ENCODE measurements at places on chromosomes 3 and 15.

DNA sequence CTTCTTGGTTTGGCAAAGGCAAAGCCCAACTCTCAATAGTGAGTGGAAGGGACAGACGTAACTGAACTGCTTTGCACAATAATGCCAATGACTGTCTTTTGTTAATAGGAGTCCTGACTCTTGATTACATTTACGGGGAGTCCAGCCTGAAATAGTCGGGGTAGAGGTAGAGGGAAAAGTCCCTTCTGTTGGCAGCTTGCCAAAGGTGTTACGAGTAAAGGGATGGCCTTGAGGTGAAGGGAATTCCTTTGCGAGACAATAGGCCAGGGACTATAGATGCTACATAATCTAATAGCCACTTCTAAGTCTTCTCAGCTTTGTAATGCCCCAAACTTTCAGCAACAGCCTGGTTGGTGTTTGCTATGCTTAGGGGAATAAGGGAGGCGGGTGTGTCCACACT lies 2.2 kb upstream of the SENP2 start:
- DNase-seq = no peak

DNA sequence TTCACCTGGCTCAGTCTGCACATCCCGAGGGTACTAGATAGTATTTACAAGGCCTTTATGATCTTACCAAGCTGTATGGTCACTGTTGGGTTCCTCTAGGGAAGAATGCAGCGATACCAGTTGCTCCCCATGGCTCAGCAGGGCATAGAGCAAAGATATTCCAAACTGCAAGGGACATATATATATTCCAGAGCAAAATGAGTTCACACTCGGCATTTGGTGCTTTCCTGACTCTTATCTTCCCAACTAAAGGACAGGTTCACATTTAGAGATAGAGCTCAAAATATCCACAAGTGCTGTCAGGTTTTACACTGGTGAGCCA lies 3.5 kb upstream of the SPG11 start:
- DNase-seq = no peak

- no peak for DNase-seq
These were observed 179.4 kb downstream of the SATB1 start for GRCh38 chr3:18245721-18246120.

DNA sequence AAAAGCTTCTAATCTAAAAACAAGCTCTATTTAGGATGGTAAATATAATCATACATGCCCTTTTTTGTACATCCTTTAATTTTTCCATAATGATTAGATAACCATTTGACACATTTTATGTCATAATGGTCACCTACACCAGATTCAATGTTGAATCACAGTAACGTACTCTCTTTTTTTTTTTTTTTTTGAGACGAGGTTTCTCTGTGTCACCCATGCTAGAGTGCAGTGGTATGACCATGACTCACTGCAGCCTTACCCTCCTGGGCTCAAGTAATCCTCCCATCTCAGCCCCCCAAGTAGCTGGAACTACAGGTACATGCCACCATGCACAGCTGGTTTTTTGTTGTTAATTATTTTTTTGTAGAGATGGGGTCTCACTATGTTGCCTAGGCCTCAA lies 49.2 kb downstream of the PROS1 start:
- DNase-seq = no peak

- no peak for DNase-seq
These were observed 210.6 kb upstream of the ZPLD1 start for GRCh38 chr3:102224171-102224570.

DNA sequence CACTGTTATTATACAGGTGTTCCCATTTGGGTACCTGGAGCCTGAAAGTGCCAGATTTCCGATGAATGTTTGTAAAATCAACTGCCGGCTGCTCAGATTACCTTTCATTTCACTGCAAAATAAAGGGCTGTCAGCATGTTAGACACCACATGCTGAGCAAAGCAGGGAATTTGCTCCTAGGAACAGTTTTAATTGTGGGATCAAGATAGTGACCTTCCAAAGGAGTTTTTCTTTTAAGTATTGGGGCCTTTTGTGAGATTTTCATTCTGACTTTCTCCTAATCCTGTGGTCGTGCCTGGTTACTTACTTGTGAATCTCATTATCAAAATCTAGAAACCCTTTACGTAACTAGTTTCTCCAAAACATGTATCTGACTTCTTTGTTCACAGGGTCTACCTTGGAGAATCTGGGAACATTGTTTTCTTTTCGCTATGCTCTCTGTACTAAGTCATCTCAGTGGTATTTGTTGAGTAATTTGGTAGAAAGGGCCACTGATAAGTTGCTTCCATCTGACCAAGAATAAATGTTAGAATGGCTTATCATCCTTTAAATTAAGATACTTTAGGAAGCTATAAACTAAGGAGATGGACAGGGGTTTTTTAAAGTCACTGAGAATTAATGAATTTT lies 40.8 kb upstream of the LRTM1 start:
- no peak for DNase-seq

DNA sequence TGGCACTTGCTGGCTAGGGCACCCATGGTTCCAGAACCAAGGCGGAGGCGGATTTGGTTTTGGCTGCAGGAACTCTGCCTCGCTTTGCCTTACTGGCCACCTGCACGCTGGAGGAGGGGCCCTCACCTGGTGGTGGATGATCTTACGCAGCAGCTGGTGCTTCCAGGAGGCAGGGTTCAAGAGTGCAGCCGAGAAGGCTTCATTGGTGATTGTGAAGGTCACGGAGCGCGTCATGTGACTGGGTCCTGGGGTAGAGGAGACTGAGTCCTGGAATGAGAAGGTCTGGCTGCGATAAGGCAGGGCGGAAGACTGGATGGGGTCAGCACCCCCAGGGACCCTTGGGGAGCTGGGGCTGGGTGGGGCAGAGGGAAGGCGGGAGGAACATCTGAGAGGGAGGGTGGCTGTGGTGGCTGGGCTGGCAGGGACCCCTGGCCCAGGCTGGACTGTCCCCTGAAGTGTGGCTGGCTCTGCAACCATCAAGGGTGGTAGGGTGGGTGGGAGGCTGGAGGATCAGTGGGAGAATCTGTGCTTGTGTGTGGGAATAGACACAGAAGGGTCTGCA lies 25.8 kb upstream of the GOLGA6C start:
- DNase-seq = no peak

GRCh38 chr3:17752436-17752835 lies 10.0 kb upstream of the TBC1D5 start:
- no peak for DNase-seq

DNA sequence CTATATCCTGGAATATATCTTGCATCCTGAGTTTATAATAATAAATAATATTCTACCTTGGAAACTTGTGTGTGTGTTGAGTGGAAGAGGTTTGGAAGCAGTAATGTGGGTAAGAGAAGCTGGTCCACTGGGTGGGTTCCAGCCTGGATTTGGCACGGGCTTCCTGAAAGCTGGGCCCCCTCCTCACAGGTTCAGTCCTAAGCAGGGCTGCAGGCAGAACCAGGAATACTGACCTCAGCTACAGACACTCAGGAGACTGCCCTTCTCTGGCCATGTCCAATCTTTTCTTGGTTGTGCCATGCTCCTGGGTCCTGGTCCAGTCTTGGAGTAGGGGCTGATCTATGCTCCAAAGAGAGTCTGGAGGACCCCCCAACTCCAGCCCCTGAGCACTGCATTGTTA lies 4.5 kb downstream of the MYD88 start:
- DNase-seq = no peak

GRCh38 chr15:98077186-98077585 lies 116.7 kb downstream of the ARRDC4 start:
- DNase-seq = no peak

- DNase-seq = no peak
These were observed 15.3 kb downstream of the TMEM266 start for GRCh38 chr15:76075046-76075445.

- DNase-seq = no peak
These were observed 190.6 kb downstream of the TCF12 start for GRCh38 chr15:57109005-57109404.

DNA sequence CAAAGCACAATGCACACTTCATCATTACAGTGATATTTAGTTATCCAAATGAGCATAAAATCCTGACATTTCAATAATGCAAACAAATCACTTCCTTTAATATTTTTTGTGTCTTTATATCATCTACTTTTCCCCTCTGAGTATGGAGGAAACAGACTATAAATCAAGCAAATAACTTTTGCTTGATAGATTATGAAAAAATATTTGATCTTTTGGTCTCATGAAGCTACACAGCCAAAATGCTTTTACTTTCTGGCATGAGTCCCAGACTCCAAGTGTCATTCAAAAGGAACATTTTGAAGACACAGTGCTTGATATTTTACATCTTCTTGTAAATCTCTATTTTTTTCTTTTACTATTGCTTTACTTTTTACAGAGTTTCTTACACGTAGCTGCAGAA lies 215.3 kb upstream of the ROBO1 start:
- DNase-seq = no peak
